ENCODE measurements at places on chromosomes 3 and 15.

DNA sequence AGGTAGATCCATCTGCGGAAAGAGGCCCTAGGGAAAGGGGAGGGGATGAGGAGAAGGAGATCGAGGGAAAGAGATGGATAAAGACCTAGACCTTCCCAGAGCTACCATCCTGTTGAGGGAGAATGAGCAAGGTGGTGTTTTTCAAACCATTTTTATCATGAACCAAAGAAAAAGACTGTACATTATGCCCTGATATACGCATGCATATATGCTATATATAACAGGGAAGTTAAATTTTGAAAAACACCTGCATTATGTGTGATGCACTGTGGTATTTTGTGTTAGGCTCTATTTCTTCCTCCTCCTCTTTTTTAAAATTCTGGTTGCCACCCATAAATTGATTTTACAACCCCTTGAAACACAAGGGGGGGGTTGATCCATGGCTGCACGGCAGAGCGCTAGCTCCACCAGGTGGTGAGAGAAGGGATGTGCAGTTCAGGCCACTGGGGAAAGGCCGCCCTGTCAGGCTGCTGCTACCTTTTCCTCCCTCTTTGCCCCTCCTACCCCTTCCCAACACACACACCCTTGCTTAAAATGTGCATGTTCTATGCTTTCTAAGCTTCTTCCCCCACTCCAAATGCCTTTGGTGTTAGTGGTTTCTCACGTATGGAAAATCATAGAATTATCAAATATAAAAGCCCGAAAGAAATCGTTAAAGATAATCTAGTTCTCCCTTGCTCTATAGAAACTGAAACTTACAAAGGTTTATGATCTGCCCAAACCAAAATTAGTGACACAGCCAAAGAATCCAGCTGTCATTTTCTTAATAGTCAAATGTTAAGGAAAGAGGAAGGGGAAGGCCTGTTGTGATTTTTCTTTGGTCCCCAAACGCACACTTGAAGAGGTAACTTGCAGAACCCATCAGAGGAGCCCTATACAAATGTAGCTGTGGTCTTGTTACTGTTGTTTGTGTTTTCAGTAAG is 262.0 kb upstream of the UMPS start:
- DNase-seq, result peak; percentile 63

DNA sequence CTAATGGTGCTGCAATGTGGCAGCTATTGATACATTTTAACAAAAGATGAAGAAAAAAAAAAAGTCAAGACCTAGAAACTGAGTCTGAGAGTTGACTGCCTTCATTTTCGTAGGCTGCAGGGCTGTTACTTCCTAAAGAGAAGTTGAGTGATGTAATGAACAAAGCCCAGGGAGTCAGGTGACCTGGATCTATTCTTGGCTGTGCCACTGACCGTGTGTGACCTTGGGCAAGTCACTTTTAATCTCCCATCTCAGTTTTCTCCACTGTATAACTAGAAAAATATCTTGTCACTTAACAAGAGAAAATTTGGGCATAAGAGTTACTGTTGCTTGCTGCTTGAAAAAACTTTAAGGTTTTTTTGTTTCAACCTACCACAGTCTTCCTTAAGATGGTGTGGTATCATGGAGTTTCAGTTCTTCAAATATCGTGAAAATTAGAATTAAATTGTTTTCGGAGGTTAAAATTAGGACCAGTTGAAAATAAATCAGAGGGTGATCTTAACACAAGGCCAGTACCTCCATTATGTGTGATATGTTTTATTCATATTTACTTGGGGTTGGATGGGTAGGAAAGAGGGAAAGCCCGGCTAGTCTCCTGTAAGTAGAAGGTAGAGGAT is 5.8 kb downstream of the FMN1 start:
- peak; percentile 79 for DNase-seq

DNA sequence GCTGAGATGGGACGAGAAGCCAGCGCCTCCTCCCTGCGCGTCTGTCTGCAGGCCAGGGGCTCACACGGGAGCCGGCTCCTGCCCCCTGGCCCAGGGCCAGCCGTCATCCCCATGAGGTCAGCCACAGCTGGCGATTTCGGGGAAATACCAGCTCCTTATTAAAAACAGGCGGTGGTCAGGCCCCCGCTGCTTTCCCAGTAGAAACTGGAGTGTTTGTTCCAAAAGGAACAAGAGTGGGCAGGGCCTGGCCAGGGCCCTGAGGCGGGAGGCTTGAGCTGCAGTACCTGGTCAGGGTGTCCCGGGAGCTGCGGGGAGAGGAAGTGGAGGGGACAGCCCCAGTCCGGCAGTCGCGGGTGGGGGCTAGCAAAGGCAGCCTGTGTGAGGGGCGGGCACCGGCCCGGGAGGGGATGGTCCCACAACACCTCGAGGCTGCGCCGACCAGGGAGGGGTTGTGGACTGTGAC is 17.8 kb downstream of the MYL3 start:
- DNase-seq, result peak; percentile 27

GRCh38 chr3:77256584-77257503 is 216.9 kb downstream of the ROBO2 start:
- DNase-seq, result no peak

GRCh38 chr3:180457225-180457624 is 144.7 kb upstream of the TTC14 start:
- DNase-seq, result peak; percentile 3

Measured in suppressor macrophage (primary cell).